ENCODE measurements at places on chromosomes 5 and 9.

DNA sequence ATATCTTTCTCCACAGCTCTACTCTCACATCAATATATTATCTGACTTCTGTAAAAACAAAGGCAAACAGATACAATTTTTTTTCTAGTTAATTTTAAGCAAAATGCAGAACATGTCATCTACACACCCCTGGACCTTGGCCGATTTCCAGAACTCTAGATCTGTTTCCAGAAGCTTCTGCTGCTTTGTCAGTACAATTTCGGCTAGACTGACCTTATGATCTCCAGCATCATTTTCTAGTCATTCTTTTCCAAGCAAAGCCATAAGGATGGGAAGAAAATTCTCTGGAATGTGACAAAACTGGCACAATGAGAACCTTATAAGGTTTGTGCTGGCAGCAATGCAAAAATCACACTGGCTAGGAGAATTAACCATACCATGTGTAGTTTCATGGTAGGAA is 132.8 kb upstream of the MPDZ start:
- no peak for DNase-seq

GRCh38 chr9:4117835-4118610 is 181.8 kb downstream of the GLIS3 start:
- DNase-seq = peak; percentile 13

DNA sequence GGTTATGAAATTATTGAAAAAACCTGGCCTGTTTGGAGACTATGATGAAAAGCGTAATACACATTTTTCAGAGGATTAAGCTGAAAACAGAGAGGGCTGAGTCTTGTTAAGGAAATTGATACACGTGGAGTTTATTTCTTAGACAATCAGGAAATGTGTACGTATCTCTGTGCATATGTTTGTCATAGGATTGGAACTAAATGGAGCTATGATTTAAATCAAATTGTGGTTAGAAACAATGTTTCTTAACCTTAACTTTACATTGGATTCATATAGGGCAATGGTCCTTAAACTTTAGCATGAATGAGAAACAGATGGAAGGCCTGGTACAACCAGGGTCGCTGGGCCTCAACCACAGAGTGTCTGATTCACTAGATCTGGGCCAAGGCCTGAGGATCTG is 451.6 kb downstream of the CDH18 start:
- DNase-seq = no peak

DNA sequence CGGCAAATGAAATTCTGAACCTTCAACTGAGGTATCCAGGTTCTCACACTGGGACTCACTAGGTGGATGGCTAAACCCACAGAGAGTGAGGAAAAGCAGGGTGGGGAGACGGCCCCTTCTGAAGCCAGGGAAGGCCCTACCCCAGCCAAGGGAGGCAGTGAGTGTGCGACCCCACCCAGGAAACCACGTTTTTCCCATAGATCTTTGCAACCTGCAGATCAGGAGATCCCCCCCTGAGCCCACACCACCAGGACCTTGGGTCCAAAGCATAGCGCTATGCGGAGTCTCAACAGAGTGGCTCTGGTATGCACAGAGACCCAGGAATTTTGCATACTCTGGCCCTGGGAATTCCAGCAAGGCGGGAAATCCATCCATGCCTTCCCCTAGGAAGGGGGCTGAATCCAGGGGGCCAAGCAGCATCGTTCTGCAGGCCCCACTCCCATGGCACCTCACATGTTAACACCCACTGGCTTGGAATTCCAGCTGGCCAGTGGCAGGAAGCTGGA is 19.9 kb downstream of the DTWD2 start:
- DNase-seq = no peak

DNA sequence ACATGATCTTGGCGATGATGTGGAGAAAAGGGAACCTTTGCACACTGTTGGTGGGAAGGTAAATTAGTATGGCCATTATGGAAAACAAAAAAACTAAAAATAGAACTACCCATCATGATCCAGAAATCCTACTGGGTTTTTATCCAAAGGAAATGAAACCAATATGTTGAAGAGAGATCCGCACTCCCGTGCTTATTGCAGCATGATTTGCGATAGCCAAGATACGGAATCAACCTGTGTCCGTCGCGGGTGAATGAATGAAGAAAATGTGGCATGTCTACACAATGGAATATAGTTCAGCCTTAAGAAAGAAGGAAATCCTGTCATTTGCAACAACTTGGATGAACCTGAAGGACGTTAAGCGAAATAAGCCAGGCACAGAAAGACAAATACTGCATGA is 84.5 kb downstream of the TTLL11 start:
- DNase-seq = no peak

- DNase-seq = no peak
Measured at GRCh38 chr5:172713809-172714490, 57.0 kb downstream of the DUSP1 start.
